NCI-H510A treated with DMSO at 0.1 percent for 48 hours (cell line): ENCODE measurements at places on chromosomes 7 and 10.

GRCh38 chr7:106193661-106194060, 81.5 kb upstream of the SYPL1 start:
- no peak for DNase-seq

DNA sequence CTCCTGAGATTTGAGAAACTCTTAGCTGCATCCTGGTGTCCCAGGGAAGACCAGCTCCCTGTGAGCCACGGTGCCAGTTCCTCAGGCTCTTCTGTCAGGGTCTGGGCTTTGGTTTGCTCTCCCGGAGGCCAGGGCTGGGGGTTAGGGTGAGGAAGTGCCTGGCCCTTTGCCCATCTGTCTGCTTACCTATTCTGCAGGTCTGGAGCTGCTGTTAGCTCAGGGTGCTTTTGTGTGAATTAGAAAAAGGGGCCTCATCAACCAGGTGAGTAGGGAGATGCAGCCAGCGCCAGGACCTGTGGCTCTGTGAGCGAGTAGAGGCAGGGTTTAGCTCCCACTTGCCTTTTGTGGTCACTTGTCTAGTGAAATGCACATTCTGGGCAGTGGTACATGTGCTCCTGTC, 109.4 kb downstream of the DOCK1 start:
- no peak for DNase-seq

DNA sequence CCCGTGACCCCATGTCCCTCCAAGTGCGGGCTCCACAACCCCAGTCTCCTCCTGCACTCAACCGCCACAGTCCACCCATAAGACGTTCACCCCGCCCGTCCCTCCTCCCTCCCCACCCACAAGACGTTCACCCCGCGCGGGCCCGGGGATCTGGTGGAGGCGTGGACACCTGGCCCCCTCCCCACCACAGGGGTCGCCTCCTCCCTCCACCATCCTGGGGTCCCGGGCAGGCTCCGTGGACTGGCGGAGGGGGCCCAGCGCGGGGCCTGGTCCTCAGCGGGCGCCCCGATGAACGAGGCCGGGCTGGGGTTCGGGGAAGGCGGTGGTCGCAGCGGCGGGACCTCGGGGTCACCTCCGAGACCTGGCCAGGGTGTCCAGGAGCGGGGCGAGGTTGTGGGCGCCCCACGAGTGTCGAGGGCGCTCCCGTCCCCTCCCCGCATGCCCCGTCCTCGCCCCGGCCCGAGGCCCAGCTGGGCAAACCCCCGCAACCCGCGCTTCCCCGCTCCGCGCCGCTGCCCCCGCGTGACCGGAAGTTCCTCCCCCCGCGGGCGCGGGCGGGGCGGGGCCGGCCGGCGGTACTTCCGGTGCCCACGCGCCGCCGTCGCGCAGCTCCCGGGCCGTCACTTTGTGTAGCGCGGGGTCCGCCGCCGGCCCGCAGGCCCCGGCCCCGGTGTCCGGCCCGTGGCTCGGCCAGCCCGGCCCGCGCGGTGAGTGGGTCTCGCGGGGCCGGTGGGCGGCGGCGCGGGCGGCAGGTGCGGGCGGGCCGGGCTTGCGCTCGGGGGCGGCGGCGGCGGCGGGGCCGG, at the start of gene ZNF316:
Gene ZNF316, plus strand, starts transcription at position 578 of the 803 bp plus-strand sequence. CDS start 5,092 bp downstream, outside the sequence.
- no peak for DNase-seq

DNA sequence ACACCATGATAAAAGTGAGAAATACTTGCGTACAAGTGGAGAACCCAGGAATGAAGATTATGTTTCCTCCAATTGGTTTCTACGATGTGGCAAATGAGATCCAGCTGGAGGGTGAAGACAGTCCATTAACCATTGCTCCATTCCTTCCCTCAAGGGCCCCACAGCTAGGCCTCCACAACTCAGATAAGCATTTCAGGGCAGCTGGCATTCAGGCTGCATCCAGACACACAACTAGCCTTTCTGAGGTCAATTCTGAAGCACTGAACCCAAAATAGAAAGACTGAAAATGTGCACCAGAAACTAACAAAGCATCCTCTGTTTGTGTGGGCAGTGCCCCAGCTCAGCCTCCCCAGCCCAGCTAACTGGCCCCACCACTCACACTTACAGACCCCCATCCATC, 94.8 kb downstream of the GSAP start:
- no peak for DNase-seq

- DNase-seq: no peak
These were observed 187.9 kb downstream of the GATA3 start for GRCh38 chr10:8242295-8242872.

DNA sequence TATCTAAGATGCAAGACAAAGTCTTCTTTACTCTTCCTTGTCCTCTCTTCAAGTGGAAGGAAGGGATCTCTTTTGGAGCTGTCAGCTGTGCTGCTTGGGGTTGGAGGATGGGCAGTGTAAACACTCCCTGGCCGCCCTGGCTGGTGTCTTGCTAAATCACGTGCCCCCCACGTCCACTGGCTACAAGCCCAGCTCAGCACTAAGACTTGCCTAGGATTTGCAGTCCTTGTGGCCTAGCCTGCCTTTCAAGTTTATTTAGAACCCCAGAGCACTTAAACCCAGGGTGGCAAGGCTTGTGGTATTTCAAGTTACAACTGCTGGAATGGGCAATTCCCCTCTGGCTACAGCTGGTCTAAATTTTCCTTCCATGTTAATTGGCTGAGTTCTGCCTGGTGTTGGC, 272.4 kb upstream of the MYO3A start:
- no peak for DNase-seq

GRCh38 chr7:133575726-133576440, 323.0 kb downstream of the EXOC4 start:
- DNase-seq: no peak

DNA sequence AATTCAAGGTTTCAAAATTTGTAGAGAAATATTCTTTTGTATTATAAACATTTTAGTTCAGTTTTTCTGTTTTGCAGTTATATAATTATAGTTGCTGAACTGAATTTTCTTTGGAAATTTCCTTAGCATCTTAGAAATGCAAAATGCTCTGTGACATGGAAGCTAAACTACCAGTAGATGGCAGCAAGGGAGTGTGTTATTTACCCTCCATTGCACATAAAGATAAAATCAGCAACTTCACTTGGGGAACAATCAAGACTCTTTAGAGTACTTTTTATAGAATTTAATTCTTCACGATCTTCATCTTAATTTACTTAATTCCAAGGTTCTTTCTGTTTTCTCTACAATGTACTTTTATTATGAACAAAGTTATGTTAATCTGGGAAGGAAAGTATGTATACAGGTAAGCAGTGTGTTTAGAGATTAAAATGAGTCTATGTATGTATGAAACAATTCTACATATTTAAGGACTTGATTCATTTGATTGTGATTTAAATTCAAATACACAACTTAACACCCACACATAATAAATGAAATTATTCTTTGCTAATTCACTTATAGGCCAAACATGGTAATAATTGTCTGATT, 404.2 kb downstream of the THSD7A start:
- peak; percentile 48 for DNase-seq

DNA sequence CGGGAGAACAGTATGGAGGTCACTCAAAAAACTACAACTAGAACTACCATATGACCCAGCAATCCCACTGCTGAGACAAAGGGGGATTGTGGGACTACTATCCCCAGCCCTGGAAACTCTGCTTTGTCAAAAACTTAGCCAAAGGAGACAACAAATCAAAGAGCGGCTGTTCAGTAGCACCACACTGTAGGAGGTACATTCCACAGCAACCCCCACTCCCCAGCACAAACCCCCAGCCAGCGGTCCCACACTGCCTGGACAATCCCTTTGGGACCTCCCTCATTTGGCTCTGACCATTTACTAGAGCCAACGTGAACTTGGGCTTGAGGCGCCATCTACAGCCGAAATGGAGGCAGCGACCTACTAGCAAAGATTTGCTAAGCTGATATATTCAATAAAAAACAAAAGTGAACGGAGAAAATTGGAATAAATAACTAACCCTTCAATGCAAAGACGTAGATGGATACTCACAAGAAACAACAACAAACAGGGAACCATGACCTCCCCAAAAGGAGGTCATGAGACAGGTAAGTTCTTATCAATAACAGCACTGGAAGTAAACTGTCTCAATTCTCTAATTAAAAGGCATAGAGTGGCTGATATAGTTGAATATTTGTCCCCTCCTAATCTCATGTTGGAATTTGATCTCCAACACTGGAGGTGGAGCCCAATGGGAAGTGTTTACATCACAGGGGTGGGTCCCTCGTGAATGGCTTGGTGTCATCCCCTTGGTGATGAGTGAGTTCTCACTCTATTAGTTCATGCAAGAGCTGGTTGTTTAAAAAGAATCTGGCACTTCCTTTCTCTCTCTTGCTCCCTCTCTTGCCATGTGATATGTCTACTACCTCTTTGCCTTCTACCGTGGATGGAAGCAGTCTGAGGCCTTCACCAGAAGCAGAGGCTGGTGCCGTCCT, 119.0 kb upstream of the KCNMA1 start:
- DNase-seq: peak; percentile 60

- no peak for DNase-seq
These were observed 456.0 kb downstream of the SORCS1 start for GRCh38 chr10:106708506-106708905.

DNA sequence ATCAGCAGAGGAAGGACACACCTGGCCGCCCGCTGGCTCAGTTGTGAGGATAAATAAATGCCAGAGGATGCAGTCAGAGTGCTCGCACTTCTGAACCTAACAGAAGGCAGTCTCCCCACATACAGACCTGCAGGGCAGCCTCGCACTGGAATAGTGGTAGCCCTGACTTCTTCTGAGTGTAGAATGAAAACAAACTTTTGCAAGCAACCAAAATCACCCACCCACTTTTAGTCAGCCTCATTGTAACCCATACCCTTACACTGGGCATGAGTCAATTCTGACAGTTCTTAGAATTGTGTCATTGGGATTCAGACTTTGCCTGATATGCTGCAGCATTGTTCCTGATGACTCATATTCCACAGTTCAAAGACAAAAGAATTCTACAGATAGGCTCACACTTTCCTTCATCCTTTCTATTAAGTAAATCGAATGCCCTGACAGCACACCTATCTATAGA, 167.0 kb upstream of the CDK1 start:
- no peak for DNase-seq

DNA sequence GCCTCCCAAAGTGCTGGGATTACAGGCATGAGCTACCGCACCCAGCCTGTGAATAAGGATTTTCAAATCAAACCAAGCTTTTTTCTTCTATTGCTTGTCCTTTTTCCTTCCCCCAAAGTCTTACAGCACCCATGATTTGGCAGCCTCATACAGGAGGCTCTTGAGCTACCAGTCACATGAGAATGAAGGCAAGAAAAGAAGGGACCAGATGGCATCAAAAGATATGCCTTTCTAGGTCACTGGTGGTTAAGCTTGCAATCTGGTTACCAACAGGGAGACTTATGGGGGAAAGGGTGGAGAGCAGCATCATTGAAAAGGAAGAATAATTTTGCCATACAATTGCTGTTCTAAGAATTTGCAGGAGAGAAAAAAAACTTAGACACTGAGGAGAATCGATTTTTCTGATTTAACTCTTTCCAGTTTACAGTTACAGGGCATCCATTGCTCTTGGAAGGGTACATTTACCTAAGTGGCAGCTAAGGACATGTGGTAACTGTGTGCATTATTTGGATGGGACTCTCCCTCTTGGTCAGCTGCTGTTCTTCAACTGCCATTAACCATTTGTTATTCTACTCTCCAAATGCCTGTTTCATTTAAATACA, 29.5 kb downstream of the SMNDC1 start:
- DNase-seq: no peak

DNA sequence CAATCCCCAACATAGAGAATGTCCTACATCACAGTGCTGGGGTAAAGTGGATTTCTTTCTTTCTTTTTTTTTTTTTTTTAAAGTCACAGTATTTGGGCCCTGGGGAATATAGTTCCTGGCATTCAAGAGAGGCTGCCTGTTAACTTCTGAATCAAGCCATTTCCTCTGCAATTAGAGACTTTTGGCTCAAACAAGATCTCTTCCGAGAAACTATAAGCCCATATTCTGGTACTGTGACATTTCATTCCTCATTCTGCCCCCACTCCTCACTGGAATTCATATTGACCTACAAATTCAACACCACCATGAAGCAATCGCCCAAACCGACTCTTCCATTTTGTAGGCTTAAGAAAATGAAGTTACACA, 187.4 kb downstream of the PHTF2 start:
- DNase-seq: no peak

DNA sequence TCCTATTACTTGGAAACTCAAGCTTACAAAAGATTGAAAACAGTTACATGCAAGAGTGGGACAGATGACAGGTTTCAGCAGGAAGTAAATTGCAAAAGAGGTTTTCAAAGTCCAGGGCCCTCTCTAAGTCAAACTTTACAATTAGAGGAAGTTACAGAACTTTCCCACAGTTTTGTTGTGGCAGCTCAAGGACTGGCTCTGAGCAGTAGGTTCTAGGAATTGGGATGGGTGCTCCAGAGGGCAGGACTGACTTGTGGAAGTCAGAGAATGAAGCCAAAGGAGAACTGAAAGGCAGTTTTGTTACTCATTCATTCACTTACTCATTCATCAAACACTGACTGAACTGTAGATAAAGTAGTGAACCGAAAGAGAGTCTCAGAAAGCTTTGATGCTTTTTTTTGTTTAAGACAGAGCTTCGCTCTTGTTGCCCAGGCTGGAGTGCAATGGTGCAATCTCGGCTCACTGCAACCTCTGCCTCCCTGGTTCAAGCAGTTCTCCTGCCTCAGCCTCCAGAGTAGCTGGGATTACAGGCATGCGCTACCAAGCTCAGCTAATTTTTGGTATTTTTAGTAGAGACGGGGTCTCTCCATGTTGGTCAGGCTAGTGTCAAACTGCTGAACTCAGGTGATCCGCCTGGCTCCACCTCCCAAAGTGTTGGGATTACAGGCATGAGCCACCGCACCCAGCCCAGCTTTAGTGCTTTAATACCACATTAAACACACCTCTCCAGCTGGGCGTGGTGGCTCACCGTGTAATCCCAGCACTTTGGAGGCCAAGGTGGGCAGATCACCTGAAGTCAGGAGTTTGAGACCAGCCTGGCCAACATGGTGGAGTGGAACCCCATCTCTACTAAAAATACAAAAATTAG, 66.8 kb upstream of the CCNJ start:
- no peak for DNase-seq

DNA sequence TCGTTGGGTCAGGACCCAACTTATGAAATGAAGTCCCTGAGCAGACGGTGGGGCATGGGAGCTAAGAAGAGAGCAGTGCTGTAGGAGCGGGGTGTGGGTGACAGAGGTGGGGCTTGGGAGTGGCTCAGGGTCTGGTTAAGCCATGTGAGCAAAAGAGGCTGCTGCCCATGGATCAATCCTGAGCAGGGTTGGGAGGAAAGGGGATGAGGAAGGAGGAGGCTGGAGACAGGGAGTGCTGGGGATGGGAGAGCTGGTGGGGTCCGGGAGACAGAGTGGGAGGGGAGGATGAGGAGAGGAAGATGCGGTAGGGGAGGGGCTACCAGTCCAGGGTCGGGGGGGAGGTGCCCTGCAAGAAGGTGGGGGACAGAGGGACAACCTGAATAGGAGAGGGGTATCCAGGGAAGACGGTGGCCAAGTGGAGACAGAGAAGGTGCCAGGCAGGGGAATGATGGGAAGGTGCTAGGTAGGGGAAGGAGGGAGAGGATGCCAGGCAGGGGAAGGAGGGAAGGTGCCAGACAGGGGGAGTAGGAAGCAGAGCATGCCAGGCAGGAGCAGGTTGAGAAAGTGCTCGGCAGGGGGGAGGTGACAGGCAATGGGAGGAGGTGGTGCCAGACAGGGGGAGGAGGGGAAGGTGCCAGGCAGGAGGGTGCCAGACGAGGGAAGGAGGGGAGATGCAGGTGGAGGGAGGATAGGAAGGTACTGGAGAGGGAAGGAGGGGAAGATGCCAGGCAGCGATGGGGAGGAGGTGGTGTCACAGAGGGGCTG, 27.5 kb upstream of the SMARCD3 start:
- peak; percentile 0 for DNase-seq

GRCh38 chr7:130929896-130930659, 196.1 kb upstream of the KLF14 start:
- no peak for DNase-seq
